Neuronal stem cell (in vitro differentiated cells): ENCODE measurements at places on chromosomes 7 and 10.
A peak's percentile ranks its signal among the peaks of the same experiment; 100 is the strongest.

- DNase-seq: no peak
These were observed 177.3 kb downstream of the DKK1 start for GRCh38 chr10:52491246-52491995.

DNA sequence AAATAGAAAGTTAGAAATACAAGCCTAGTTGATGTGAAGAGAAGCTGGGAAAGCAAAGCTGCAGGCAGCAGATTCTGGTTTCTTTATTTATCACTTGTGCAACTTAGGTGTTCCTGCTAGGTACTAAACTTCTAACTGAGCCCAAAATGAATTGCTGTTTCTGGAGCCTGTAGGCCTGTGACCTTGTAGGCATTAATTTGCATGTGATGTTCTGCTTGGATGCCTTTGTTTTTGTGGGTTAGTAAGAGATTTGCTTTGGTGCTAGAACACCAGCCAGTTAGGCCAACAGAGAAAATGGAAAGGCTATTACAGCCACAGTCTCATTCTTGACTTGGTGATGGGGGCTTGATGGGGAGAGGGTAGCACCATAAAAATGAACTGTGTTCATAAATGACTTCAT is 370.7 kb downstream of the PPP1R3A start:
- no peak for DNase-seq

DNA sequence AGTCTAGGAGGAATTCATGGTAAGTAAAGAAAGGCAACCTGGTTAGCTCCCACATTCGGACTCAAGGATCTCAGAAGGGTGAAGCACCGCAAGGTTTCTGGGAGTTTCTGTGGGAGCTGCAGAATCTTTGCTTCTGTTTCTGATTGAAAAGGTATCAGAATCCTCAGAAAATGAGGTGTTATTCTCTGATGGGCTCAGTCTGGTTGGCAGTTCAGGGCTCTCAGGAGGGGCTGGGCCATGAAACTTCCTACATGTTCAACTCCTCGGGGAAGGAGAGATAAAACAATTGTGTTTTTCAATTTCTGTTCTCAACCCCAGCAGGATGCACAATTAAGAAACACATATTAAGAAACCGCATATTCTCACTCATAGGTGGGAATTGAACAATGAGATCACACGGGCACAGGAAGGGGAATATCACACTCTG is 9.1 kb downstream of the OR2A7 start:
- DNase-seq: no peak

GRCh38 chr7:37388811-37389210 is 59.9 kb downstream of the ELMO1 start:
- DNase-seq: no peak

DNA sequence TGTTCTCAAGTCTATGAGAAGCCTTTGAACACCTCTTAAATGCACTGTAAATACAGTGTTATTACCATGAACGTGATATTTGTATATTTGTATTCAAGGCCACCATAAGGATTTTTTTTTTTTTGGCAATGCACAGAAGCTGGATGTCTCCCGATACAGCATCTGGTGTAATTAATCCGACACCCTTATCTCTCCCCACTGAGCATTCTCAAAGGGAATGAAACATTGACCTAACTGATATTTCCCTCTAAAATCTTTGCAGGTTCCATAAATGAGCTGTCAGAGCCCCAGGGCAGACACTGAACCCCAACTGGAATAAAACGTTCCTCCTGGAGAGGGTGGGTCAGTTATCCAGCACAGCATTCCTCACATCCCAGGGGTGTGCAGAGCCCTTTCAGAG is 316.6 kb downstream of the PAXIP1 start:
- no peak for DNase-seq

- DNase-seq: no peak
These were observed 59.3 kb upstream of the RNF148 start for GRCh38 chr7:122762071-122762470.

DNA sequence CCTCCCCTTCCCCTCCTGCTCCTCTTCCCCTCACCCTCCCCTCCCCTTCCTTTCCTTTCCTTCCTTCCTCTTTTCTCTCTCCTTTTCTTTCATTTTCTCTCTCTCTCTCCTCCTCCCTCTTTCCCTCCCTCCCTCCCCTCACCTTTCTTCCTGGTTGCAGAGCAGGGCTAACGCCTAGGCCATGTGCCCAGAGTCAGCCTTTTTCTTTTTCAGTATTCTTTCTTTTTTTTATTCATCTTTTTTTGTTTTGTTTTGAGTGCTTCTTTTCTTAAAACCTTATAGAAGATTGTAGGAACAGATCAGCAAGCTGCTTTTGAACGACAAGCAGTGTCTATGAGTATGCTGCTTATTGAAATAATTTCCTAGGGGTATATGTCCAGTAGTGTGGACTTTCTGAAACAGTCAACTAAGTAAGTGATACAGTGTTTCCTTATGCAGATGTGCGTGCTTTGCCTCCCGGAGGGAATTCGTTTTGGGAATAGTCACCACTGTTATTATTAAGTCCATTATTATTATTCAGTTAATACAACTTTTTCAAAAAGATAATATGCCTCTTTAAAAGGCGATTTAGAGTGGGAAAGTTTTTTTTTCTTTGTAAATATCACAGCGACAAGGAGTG is 219.2 kb downstream of the CAMK1D start:
- no peak for DNase-seq

DNA sequence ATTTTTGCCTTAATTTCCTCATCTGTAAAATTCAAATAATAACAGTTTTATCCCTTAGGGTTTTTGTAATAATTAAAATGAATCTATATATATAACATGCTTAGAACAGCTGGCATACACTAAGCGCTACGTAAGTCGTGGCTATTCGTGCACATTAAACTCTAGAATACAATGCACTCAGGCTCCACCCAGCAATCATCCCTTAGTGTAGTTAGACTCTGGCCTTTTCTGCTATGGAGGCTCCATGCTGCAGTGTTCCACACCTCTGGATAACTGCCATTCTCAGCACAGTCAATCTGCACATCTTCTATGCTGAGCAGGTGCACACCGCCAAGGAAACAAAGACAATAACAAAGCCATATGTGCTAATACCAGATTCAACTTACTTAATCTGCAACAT is 92.9 kb downstream of the IPMK start:
- no peak for DNase-seq

DNA sequence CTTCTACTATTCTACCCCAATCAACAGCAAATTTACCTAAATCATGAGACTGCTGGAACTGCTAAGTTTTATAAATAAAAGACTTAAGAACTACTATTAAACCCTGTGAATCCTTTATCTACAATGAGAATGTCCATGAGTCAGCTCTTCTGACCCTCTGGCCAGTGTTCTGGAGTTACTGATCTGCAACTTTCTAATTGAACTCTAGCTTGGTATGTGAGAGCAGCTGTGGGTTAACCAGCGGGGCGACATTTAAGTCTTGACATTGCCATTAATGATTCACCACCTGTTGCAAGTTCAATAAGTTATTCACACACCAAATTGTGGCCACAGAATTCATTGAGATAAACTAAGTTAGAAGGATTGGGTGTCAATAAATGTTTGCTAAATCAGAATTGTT is 359.8 kb downstream of the PCDH15 start:
- peak; percentile 1 for DNase-seq

GRCh38 chr7:128869944-128870285 is 7.3 kb downstream of the ATP6V1F start:
- DNase-seq: peak; percentile 32

- DNase-seq: no peak
These were observed 20.5 kb upstream of the RASGEF1A start for GRCh38 chr10:43287056-43288007.

DNA sequence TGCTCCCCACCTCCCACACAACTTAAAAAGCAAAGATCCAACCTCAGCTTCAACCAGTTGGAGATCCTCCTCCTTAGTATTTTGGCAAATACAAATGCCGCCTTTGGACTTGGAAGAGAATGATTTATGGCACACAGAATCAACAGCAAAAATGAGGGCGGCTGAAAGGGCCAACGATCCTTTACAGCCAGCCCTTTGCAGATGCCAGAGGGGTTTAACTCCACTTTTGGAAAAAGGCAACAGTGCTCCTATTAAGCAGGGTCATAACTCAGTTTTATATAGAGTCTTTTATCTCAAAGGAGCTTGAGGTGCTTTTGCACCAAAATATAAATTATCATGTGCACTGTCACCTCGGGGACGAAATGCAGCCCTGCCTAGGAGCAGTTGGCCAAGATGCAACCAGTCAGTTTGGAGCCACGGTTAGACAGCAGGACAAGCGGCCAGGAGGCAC is 56.7 kb upstream of the JCAD start:
- DNase-seq: no peak
